ENCODE measurements at places on chromosomes 11 and 22.

- DNase-seq = no peak
Measured at GRCh38 chr11:8335186-8335585, 71.5 kb upstream of the LMO1 start.

GRCh38 chr22:20206709-20207215 lies 55.9 kb upstream of the CCDC188 start:
- DNase-seq = no peak

DNA sequence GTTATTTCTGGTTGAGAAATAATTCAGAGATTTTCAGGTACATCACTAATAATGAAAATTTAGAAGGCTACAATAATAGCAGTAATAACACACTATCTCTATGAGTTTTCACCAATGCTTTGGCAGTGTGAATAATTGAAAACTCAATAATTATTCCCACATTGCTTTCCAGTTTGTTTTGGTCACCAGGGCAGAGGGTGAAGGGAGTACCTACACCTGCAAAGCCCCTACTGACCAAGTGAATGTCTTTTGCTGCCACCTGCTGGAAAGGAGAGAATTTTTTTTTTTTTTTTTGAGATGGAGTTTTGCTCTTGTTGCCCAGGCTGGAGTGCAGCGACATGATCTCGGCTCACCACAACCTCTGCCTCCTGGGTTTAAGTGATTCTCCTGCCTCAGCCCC lies 3.2 kb downstream of the NELL1 start:
- DNase-seq = no peak

- no peak for DNase-seq
Measured at GRCh38 chr11:110777775-110778174, 65.5 kb upstream of the ARHGAP20 start.

DNA sequence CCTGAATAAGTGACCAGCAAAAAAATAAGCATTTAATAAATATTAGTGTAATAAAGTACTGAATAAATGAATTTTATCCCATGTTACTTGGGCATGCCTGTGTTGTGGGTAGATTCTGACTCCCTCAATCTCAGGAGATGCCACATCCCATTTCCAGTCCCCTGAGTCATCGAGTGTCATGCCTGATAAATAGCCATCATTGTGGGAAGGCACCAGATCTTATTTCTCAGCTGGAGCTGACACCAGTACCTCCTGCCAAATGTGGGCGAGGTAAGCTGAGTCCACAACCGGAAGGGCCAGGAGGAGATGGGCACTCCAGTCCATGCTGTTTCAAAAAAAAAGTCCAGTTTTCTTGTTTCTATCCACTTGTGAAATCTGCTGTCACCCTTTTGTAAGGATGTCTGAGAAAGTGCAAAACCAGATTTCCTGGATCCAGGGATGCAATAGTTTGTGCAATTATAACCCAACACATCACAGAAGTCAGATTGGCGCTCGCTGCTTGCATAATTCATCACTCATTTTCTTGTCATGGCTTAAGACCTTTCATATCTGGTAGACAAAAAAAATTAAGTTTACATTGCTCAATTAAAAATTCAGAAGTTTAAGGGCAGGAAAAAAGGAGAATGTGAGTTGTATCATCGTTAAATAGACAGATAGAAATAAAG lies 311.6 kb downstream of the MIAT start:
- no peak for DNase-seq

GRCh38 chr11:102456381-102456780 lies 3.8 kb upstream of the TMEM123 start:
- DNase-seq = no peak

DNA sequence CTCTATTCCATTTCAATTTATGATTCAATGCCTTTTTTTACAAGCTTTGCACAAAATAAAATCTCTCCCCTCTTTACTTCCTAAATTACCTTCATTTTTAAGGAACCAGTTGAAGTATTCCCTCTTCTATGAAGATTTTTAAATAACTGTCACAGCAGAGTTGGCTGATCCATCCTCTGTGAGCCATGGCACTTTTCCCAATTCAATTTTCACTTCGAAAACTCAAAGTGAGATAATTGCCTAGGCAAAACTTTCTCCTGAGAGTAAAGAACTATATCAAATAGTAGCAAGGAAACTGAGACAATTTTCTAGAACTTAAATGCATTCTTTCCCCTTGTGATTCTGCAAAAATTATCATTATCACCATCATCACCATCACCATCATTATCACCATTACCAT lies 259.9 kb upstream of the ARHGAP20 start:
- no peak for DNase-seq

DNA sequence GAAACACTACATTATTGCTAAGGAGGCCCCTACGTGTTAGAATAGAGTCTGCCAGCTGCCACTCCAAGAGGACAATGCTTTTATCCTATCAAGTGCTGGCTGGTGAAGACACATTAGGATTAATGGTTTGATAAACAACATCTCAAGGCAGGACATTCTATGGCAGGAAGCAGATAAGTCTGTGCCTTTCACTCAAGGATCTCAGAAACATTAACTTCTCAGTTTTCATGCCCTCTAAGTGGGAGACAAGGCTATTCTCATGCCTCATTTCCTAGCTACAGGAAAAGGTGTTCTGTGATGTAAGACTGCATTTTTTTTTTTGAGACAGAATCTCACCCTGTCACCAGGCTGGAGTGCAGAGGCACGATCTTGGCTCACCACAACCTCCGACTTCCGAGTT lies 23.5 kb upstream of the TIMP3 start:
- no peak for DNase-seq

DNA sequence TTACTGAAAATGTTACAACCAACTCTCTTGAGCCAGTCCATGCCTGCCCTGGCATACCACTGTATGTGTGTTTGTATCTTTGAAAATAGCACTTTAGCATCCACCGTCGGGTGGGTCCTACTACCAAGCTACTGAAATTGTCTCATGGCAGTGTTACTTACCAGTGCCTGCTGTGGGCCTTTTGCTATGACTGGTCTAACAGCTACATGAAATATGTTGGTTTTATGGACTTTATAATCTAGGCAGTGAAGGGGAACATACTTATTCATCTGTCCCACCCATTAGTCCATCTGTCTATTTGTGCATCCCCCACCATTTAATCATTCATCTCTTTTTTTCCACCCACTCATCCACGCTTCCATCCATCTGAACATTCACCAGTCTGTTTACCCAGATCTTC lies 106.0 kb downstream of the NAV2 start:
- no peak for DNase-seq

DNA sequence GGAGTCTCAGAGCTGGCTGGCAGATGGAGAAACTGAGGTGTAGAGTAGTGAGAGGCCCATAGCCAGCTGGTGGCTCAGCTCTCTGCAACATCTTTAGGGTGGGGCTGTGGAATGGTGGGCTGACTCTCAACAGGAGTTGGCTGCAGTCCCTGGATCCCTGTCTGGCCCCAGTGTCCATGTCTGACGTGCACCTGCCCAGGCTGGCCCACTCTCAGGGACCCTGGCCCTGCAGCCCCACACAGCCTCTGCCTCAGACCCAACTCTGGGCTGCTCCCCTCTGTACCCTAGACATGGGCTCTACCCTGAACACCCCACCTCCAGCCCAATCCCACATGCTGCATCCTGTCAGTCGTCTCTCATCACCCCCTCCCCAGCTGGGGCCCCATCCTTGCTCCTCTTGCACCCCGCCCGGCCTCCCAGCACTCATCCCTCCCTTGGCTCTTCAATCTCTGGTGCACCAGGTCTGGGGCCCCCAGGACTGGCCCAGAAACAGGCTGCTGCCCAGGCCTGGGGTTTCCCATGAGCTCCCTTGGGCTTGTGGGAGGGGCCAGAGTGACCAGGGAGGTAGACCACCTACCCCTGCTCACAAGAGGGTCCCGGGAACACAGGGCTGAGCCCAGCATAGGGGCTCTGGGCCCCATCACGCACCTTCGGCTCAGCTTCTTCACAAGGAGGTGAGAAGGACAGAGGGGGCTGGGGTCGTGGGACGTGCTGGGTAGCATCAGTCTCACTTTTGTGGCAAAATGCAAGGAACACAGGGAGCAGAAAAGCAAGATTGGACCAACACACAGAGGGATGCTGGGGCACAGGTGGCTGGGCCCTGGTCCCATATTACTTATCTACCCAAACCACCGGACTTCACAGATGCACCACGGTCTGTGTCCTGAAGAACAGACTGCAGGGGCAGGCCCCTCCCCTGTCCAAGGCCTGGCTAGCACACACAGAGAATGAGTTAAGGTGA lies 31.5 kb downstream of the ARVCF start:
- DNase-seq = no peak

GRCh38 chr22:46769191-46769675 lies 6.8 kb downstream of the TBC1D22A start:
- no peak for DNase-seq

- DNase-seq = no peak
Measured at GRCh38 chr11:112874980-112875379, 86.2 kb upstream of the NCAM1 start.

- no peak for DNase-seq
Measured at GRCh38 chr22:29642694-29643093, 39.3 kb downstream of the NF2 start.

DNA sequence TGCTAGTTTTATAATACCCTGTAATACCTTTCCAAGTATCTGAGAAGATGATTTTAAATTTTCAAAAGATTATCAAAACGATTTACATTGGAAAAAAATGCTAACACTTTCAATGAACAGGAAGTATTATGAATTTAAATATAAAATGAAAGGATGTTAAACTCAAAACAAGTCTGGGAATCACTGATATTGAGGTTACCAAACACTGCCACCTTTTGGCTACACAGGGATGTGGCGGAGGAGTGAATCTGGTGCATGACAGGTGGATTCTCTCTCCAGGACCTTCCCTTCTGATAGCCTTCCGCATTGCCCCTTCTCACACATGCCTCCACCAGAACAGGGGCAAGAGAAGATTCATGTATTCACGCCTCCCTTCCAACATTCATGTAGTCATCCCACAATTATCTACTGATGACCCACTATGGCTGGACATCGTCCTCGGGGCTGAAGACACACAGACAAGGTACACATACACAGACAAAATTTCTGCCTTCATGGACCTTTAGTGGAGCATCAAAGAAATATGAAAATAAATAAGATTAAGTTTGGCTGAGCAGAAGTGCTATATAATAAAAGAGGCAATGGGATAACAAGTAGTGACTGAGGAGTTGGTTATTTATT lies 34.7 kb downstream of the ATG16L2 start:
- DNase-seq = no peak

DNA sequence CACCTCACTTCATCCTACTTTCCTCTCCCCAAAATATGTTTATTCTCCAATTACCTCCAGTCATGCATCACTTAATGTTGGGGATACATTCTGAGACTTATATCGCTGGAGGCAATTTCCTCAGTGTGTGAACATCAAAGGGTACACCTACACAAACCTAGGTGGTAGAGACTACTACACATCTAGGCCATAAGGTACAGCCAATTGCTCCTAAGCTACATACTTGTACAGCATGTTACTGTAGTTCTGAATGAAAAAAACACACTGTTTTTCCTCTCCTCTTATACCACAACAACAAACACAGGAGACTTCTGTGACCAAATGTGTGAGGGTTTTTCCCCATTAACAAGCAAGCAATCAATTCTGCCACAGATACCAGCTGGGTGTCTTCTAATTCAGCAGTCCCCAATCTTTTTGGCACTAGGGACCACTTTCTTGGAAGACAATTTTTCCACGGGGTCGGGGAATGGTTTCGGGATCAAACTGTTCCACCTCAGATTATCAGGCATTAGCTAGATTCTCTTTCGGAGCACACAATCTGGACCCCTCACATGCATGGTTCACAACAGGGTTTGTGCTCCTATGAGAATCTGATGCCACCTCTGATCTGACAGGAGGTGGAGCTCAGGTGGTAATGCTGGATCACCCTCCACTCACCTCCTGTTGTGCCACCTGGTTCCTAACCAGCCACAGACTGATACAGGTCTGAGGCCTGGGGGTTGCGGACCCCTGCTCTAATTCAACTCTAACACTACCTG lies 5.2 kb downstream of the KLHL22 start:
- no peak for DNase-seq

GRCh38 chr11:73299751-73300150 lies 8.3 kb upstream of the ARHGEF17 start:
- no peak for DNase-seq

DNA sequence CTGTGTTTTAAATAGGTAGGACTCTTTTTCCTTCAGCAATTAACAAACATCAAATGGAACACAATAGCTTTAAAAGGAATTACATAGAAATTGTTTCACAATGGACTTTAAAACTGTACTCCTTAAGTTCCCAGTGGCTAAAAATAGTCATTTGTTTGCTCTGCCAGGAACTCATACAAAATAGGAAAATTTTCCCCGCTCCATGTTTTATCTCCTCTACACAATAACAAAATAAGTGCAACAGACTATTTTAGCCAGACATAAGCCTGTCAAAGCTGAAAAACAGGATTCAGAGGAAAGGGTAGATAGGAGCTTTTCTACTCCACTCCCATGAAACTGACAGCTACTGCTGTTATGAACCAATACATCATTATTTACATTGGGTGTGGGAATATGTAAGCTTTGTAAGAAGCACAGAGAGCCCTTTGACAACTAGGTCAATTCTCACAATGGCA lies 90.1 kb downstream of the STK33 start:
- DNase-seq = no peak

DNA sequence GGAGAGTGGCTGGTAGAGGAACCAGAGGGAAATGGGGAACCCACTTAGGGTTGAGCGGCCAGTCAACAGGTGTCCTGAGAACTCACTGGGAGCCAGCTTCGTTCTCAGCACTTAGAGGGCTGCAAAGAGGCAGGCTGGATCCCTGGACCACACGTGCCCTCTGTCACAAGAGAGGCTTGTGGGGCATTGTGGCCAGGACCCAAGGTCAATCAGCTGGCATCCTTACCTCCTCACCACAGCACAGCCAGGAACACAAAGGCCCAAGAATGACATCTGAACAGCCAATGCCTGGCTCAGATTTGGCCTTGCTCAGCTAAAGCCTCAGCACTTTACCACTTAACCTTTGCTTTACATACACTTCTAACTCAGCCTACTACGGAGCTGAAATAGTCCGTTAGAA lies 7.4 kb downstream of the MAPK8IP1 start:
- DNase-seq = no peak

DNA sequence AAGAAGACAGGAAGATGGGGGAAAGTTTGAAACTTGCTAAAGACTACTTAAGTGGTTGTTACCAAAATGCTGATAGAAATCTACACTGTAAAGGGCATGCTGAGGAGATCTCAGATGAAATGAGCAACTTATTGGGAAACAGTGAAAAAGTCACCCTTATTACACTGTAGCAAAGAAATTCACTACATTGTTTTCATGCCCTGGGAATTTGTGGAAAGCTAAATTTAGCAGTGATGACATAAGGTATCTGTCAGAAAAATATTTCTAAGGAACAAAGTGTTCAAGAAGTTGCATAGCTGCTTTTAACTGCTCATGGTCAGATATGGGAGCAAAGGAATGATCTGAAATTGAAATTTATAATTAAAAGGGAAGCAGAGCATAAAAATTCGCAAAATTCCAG lies 702.4 kb upstream of the LRRC4C start:
- no peak for DNase-seq

DNA sequence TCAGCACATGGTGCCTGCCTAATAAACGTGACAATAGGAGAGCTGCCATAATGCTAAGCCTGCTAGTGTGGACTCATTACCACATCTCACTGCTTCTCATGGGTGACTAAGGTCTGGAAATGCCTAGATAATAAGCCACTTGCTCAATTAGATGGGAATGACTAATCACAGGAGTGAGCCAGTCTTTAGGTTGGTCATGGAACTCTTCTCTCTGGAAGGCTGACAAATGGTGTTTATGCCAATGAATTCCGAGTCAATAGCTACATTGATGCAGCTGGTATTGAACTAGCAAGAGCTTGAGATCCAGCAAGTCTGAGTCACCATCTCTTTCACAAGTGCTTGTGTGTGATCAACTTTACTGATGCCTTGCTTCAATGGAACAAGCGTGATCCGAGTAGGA lies 334.9 kb downstream of the OPCML start:
- no peak for DNase-seq

GRCh38 chr11:2433106-2433925 lies 11.0 kb downstream of the TRPM5 start:
- DNase-seq = no peak

Measured in kidney epithelial cell (primary cell).